ENCODE measurements at places on chromosomes 11 and 22. TPM values are rescaled to one million over a fixed set of nuclear protein-coding genes. Genes with fewer than 3 reads are reported as not detected.

DNA sequence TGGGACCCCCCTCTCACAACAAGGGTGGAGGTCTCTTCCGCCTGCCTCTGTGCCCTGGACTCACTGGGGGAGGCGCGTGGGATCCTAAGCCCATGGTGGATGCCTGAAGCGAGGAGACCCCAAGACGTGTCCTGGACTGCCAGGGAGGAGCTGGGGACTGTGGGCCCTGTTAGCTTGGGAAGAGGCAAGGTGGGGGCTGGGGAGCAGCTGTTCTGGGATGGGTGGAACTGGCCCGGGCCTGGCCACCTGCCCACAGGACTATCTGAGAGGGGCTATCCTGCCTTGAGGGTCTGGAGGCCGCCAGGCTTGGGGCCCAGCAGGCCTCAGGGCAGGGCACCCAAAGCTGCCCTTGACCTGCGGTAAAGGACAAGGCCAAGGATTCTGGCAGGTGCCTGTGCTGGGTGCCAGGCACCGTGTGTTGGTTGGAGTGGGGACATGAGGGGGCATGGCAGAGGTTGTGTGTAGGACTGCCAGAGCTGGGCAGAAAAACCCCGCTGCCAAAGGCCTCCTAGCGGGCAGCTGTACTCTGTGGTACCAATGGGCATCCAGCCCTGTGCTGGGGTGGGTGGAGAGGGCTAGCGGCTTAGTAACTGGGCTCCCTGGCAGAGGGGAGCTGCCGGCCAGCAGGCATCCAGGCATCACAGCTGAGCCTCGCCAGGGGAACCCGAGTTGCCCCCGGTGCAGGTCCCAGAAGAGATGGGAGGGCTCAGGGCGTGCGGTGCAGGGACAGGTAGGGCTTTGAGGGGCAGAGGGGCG is 670 bp downstream of the LSP1 start:
- H3K27ac ChIP-seq = peak overlapping the region; percentile 93
- DNase-seq = peak; percentile 31
- no peaks in the 10 kb centered on the region for H3K27me3 ChIP-seq
- H3K4me3 ChIP-seq = peak overlapping the region; percentile 84

DNA sequence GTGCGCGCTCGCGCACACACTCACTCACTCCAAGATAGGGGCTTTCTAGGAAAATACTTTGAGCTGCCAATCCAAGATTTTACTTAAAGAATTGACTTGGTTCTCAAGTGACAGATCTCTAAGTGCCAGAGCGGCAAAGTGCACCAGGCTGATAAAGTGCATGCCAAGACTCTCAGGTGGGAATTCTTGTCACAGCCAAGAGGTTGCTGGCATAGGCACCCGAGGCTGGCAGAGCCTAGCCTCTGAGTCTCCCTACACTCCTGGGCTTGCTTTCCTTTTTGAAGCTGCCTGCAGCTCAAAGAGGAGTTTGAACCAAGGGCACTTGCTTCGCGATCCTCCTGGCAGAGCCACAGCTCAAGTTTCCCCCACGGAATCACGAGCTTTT is 2.5 kb upstream of the ADM start:
- no peak overlapping the region for H3K27ac ChIP-seq
- DNase-seq = no peak
- peak overlapping the region; percentile 81 for H3K4me3 ChIP-seq
- H3K27me3 ChIP-seq = peaks cover 42% of the 10 kb centered on the region

DNA sequence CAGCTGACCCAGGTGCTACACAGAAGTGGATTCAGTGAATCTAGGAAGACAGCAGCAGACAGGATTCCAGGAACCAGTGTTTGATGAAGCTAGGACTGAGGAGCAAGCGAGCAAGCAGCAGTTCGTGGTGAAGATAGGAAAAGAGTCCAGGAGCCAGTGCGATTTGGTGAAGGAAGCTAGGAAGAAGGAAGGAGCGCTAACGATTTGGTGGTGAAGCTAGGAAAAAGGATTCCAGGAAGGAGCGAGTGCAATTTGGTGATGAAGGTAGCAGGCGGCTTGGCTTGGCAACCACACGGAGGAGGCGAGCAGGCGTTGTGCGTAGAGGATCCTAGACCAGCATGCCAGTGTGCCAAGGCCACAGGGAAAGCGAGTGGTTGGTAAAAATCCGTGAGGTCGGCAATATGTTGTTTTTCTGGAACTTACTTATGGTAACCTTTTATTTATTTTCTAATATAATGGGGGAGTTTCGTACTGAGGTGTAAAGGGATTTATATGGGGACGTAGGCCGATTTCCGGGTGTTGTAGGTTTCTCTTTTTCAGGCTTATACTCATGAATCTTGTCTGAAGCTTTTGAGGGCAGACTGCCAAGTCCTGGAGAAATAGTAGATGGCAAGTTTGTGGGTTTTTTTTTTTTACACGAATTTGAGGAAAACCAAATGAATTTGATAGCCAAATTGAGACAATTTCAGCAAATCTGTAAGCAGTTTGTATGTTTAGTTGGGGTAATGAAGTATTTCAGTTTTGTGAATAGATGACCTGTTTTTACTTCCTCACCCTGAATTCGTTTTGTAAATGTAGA is 1.7 kb downstream of the MALAT1 start:
- H3K27ac ChIP-seq = no peak overlapping the region
- H3K4me3 ChIP-seq = no peak overlapping the region

Gene ZNRF3
- total RNA-seq = 1.6 TPM

Measured in activated naive CD4-positive, alpha-beta T cell treated with anti-CD3 and anti-CD28 coated beads for 36 hours (primary cell).